ENCODE measurements at places on chromosomes 3 and 15.

- DNase-seq: no peak
These were observed 82.4 kb downstream of the PLSCR2 start for GRCh38 chr3:146386936-146387335.

GRCh38 chr3:161866176-161866575, 369.6 kb downstream of the OTOL1 start:
- DNase-seq: no peak

DNA sequence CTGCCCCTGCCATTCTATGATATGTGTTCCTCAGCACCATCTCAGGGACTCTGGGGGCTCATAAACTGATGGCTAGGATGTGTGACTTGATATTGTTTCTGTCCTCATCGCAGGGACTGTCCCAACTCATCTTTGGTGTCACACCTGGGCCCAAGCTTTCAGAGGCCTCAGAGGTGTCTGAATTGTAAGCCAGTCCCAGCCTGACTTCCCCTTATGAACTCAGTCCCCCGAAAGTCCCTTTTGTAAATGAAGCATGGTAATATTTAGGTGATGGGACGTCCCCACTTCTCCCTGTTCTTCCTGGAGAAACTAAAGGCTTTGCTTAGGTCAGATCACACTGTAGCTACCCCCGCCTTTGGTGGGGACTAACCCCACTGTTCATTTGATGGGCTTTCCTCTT, 142.4 kb upstream of the TLE3 start:
- no peak for DNase-seq

GRCh38 chr3:152056987-152057386, 183.5 kb downstream of the SUCNR1 start:
- DNase-seq: no peak

GRCh38 chr3:129442486-129442885, 2.5 kb downstream of the IFT122 start:
- DNase-seq: no peak

- peak; percentile 45 for DNase-seq
These were observed 63.6 kb upstream of the MBNL1 start for GRCh38 chr3:152205097-152205593.

DNA sequence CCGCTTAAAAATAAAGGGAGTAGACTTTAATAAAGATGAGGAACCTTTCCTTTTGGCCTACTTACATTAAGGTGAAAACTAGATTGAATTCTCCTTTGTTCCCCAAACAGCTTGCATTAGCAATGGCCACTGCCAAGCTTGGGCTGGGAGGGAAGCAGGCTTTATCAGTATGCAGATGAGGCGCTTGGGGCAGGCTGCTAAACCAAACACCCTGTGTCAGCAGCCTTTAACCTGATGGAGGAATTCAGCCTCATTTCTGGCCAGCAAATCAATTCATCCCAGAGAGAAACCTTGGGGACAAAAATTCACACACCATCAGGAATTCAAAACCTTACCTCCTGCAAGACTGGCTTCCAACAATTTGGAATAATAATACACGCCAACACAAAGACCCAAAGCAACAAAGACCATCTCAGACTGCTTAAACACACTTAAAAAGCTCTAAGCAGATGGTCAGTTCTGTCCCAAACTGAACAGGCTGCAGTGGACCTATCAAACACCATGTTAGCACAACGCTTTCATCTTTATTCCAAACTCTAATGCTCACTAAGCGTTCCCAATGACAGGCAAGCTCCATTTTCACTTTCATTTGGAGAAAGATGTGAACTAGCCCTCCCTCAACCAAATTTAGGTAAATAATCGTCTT, 255.1 kb upstream of the CMC1 start:
- no peak for DNase-seq

- DNase-seq: no peak
These were observed 843.8 kb downstream of the VGLL3 start for GRCh38 chr3:86147119-86147518.

DNA sequence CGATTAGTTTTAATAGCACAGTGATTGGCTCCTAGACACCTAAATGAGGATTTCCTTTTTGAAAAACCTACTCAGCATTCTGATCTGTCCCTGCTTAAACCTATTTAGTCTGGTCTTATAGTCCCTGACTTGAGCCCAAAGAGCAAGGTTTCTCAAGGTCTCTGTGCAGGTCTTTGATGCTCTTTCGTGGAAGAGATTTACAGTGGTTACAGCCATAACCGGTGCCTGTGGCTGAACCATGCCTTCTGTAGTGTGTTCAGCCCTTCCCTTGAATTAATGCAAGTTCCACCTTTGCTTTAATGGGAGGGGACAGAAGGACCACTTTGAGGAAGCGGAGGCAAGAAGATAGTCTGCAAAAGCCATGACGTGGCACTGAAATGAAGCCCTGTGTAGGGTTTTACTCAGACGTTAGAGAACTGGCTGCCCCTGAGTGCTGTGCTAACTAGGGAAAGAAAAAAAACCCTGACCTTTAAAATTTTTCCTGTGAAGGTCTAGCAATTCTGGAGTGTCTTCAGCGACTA, 43.0 kb downstream of the ZBTB38 start:
- DNase-seq: no peak

GRCh38 chr3:150216866-150217600, 191.1 kb upstream of the TSC22D2 start:
- no peak for DNase-seq

DNA sequence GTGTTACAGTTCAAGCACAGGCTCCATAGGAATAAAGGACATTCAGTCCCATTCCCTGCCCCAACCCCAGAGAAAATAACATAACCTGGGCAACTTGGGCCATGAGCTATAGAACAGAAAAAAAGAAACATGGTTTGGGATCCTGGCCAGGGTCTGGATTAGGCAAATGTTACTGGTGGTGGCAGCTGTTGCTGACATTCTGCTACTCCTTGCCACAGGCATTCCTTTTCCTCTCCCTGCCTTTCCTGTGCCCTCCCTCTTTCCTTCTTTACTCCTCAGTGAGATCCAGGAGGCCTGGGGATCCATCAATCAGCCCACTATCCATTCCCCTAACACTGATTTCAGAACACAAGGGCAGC, 129.1 kb downstream of the NTRK3 start:
- no peak for DNase-seq

- DNase-seq: peak; percentile 56
These were observed 38.2 kb downstream of the TGFBR2 start for GRCh38 chr3:30644615-30645014.

- no peak for DNase-seq
These were observed 29.1 kb downstream of the FAM3D start for GRCh38 chr3:58637509-58637908.

- DNase-seq: no peak
These were observed 30.3 kb upstream of the SEMA3F start for GRCh38 chr3:50124800-50125178.

DNA sequence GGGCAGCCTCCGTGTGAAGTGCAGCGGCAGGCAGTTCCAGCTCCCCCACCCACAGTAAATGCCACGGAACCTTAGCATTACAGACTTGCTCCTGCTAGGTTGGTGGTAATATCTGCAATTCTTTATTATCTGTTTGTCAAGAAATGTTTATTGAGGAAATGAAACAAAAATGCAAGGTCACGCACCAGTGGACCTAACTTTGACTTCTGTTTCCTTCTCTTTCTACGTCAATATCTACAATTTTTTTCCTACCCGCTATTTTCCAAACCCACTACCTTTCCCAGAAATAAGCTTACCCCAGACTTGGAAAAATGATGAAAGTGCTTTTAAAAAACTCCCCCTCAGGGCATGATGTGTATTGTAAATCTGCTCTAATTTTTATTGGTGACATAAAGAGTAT, 18.9 kb downstream of the ILDR1 start:
- peak; percentile 19 for DNase-seq

GRCh38 chr3:157330206-157330605, 106.4 kb upstream of the PTX3 start:
- no peak for DNase-seq

DNA sequence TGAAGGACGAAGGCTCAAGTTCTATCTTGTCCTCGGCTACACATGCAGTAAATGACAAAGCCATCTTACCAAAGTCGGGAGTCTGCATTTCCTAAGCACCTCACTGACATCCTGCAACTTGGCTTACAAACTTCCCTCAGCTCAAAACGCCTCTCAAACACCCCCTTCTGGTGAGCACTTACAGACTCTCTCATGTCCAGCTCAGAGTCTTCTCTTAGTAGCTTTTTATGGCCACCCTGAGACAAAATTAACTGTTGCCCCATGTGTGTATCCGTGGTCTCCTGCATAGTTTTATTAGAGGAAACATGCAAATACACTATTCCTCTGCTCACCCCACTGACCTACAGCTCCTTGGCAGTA, 819.7 kb downstream of the FHIT start:
- peak; percentile 15 for DNase-seq

DNA sequence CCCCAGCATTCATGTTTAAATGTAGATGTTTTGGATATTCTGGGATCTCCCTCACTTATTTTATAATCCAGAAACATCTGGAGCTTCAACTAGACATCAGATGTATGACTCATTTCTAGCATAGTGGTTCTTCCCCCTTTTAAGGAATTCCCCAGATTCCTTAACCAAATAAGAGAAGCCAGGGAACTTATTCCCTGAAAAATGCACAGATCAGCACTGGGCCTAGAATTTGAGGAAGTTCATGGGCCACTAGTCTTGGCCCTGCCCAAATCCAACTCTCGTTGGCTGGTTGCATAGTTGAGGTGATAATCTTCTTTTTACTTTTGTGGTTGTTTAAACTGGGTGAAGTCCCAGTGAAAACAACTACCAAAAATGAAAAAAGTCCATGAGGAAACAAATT, 20.4 kb downstream of the RARRES1 start:
- no peak for DNase-seq

DNA sequence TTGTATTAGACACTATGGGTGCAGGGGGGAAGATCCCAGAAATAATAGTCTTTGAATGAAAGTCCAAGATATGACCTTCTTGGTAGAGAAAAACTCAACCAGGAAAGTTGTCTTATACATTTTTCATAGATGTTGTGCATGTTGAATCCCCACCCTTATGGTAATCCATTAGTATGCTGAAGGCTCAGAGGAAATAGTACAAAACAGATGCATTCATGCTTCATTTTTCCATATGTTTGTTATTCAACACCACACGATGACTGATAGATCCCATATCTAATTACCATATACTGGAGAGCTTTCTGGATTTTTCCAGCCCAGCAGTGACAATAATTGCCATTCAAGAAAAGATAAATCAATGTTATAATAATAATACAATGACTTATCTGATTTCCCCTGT, 487.4 kb downstream of the FGF12 start:
- DNase-seq: no peak

DNA sequence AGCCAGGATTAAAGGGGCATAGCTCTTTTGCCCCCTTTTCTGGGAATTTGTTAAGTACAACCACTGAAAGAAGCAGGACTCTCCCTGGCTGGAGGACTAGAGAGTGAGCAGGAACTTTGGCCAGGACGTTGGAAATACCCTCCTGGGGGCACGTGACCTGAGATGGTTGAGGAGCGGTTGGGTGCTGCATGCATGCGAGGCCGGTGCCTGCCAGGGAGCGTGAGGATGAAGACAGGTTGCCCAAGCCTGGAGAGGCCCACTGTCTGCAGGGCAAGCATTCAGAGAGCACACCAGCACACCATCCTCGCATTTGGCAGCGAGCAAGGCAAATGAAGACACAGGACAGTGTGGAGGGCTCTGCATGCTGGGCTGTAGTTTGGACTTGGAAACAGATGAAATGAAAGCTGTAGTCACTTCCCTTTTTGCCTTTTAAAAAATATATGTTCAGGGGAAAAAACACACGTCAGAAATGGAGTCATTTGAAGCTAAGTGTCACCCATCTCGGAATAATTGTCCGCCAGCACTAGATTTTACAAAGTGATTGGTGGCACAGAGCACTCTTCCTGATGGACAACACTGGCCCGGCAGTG, 217.6 kb downstream of the SLCO3A1 start:
- no peak for DNase-seq

- DNase-seq: no peak
These were observed 591.5 kb upstream of the CFAP20DC start for GRCh38 chr3:59641169-59641899.

DNA sequence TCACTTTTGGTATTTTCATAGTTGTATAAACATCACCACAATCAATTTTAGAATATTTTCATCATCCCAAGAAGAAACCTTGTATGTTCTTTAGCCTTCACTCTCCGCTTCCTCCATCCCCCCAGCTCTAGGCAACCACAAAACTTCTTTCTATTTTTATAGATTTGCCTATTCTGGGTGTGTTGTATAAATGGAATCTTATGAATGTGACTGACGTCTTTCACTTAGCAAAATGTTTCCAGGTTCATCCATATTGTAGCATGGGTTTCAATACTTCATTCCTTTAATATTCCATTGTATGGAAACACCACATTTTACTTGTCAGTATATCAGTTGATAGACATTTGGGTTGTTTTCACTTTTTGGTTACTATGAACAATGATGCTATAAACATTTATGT, 335.8 kb upstream of the GOLIM4 start:
- DNase-seq: no peak

- DNase-seq: peak; percentile 88
These were observed 43.9 kb upstream of the PLXND1 start for GRCh38 chr3:129650256-129650872.

DNA sequence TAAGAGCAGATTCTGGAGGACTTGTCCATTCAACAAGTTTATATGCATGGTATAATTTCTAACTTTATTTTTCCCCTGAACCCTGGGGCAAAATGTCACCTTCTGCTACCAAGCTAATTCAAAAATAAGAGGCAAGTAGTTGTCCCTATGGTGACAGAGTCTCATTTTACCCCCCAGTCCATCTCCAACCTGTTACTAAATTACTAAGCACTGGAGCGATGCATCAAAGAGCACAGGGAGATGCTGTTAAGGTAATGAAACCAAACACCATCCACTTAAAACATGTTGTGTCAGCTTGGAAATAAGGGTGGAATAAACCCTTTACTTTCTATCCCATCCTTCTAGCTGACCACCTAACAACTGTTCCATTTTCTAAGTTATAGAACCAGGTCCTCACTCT, 417.4 kb upstream of the ATP11B start:
- no peak for DNase-seq

- no peak for DNase-seq
These were observed 127.2 kb downstream of the EBLN2 start for GRCh38 chr3:73188707-73189106.

Measured in stomach (tissue), 19 donors.